ENCODE measurements at places on chromosomes 2 and 18. TPM values are rescaled to one million over a fixed set of nuclear protein-coding genes. Genes with fewer than 3 reads are reported as not detected.

- no peak for DNase-seq
- no peak overlapping the region for H3K27ac ChIP-seq
- no peaks in the 10 kb centered on the region for H3K36me3 ChIP-seq
- no peaks in the 10 kb centered on the region for H3K4me1 ChIP-seq
- peaks cover 2% of the 10 kb centered on the region for H3K27me3 ChIP-seq
Measured at GRCh38 chr2:179511105-179511789, 246.6 kb upstream of the SESTD1 start.

The MYL12A gene
- total RNA-seq: 1,045 TPM

The PSMD1 gene
- total RNA-seq: 80.5 TPM

GRCh38 chr2:69779258-69780001 lies 37.5 kb downstream of the ANXA4 start:
- no peak overlapping the region for H3K27ac ChIP-seq
- H3K27me3 ChIP-seq: no peaks in the 10 kb centered on the region
- DNase-seq: no peak
- H3K4me3 ChIP-seq: no peak overlapping the region
- H3K4me1 ChIP-seq: peaks cover 27% of the 10 kb centered on the region

DNA sequence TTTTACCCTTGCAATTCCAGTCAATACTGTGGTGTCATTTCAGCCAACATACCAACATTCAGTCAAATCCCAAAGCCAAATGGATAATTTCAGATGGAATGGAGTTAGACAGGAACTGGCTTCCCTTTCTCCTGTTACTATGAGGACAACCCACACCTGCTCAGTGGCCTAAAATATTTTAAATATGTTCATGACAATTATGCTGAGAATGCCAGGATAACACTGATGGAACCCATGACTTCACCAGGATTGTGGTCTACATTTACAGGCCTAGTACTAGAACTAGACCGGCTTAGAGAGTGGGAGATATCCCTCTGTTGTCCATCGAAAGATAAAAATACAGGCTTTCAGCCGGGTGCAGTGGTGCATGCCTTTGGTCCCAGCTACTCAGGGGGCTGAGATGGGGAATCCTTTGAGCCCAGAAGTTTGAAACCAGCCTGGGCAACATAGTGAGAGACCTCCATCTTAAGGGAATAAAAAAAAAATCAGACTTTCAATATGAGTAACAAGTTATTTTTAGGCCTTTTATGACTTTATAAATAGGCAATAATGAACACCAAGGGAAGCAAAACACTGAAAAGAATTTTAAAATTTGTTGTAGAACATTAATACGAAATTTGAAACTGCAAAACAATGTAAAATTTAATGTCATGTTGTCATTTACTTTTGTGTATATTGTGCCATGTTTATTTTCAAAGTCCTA lies 14.2 kb downstream of the GPATCH11 start:
- H3K27me3 ChIP-seq: no peaks in the 10 kb centered on the region
- no peak overlapping the region for H3K27ac ChIP-seq
- no peak for DNase-seq
- H3K36me3 ChIP-seq: peaks cover 40% of the 10 kb centered on the region

- H3K27ac ChIP-seq: no peak overlapping the region
- peaks cover 35% of the 10 kb centered on the region for H3K4me1 ChIP-seq
- H3K4me3 ChIP-seq: no peak overlapping the region
- no peaks in the 10 kb centered on the region for H3K27me3 ChIP-seq
Measured at GRCh38 chr2:216139884-216140283, 30.7 kb downstream of the XRCC5 start.

- H3K27ac ChIP-seq: no peak overlapping the region
- H3K27me3 ChIP-seq: peaks cover 10% of the 10 kb centered on the region
- peaks cover 5% of the 10 kb centered on the region for H3K36me3 ChIP-seq
- DNase-seq: no peak
- H3K4me1 ChIP-seq: peaks cover 11% of the 10 kb centered on the region
Measured at GRCh38 chr2:23614701-23615100, 229.7 kb downstream of the KLHL29 start.

GRCh38 chr2:197054437-197054836 lies 127.9 kb upstream of the PGAP1 start:
- H3K27ac ChIP-seq: no peak overlapping the region
- H3K27me3 ChIP-seq: no peaks in the 10 kb centered on the region
- peaks cover 93% of the 10 kb centered on the region for H3K36me3 ChIP-seq
- no peak for DNase-seq
- H3K4me1 ChIP-seq: peaks cover 4% of the 10 kb centered on the region
- no peak overlapping the region for H3K4me3 ChIP-seq

DNA sequence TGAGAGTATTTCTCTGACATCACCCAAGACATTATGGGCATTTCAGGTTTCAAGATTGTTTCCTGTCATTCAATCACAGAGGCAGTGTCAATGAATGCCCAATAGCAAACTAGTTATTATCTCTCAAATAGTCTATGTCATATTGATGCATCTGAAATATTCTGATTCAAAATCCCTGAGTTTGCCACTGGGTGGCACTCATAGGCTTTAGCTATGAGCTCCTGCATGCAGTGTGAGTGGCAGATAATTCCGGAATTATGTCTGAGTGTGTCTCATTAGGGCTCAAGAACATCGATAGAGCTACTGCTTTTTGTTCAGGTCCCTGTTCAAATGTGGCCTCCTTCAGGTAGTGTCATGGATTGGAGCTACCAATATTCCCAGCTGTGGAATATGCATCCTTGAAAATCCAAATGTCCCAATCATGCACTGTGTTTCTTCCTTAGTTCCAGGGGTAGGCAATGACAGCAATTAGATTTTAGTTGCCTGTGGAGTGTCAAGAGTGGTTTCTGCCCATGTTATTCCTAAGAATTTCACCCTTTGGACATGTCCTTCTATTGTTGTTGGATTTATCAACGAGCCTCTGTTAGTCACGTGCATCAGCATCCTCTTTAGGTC lies 7.8 kb upstream of the OR6B3 start:
- H3K36me3 ChIP-seq: no peaks in the 10 kb centered on the region
- H3K4me1 ChIP-seq: no peaks in the 10 kb centered on the region
- peaks cover 30% of the 10 kb centered on the region for H3K27me3 ChIP-seq
- H3K27ac ChIP-seq: no peak overlapping the region

Data from activated CD4-positive, alpha-beta T cell treated with anti-CD3 and anti-CD28 coated beads, Interleukin-2, amount 10 ng/mL, durations not matched to agents 7 days and 5 days (primary cell).